ENCODE measurements at places on chromosomes 1 and 21. TPM values are rescaled to one million over a fixed set of nuclear protein-coding genes. Genes with fewer than 3 reads are reported as not detected.

DNA sequence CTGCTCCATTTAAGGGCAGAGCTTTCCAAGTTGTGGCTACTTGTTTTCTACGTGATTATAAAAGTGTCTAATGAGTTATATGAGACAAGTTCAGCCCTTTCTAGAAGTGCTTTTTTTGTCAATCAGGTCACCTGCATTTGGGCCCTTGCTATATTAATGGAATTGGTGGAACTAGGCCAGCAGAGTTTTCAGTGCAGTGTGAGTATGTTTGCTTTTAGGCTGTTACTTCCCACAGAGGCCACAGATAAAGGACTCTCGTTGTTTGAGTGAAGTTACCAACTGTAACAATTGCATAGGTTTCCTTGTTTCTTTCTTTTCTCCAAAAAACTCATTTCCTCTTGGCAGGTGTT lies 10.9 kb downstream of the SMAP2 start:
- DNase-seq, result no peak

DNA sequence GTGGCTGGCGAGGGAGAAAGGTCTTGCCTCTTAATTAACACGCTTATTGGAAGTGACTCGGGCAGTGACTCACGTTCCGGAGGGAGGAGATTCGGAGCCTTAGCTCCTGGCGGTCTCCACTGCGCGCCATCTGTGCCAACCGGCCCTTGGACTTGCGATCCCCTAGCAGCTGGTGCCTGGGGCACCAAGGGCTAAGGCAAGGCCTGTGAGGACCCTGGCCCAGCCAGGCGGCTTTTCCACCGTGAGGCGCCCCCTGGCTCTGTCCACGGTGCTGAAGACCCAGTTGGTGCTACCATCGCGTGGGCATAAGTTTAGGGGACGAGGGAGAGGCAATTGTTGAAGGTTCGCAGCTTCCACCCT lies 1.3 kb upstream of the SYT6 start:
- peak; percentile 26 for DNase-seq

- no peak for DNase-seq
Observed at GRCh38 chr1:2639607-2640521, 7.0 kb upstream of the MMEL1 start.

DNA sequence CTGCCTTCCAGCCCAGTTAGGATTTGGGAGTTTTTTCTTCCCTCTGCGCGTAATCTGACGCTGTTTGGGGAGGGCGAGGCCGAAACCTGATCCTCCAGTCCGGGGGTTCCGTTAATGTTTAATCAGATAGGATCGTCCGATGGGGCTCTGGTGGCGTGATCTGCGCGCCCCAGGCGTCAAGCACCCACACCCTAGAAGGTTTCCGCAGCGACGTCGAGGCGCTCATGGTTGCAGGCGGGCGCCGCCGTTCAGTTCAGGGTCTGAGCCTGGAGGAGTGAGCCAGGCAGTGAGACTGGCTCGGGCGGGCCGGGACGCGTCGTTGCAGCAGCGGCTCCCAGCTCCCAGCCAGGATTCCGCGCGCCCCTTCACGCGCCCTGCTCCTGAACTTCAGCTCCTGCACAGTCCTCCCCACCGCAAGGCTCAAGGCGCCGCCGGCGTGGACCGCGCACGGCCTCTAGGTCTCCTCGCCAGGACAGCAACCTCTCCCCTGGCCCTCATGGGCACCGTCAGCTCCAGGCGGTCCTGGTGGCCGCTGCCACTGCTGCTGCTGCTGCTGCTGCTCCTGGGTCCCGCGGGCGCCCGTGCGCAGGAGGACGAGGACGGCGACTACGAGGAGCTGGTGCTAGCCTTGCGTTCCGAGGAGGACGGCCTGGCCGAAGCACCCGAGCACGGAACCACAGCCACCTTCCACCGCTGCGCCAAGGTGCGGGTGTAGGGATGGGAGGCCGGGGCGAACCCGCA lies at the start of gene PCSK9:
Gene PCSK9, plus strand, starts transcription at position 207 of the 741 bp plus-strand sequence. Its CDS starts 290 bp downstream, at position 497.
- DNase-seq, result peak; percentile 45

Gene RHD
- not detected for total RNA-seq

GRCh38 chr1:158998781-158999161 lies 10.9 kb upstream of the IFI16 start:
- peak; percentile 48 for DNase-seq

- DNase-seq, result no peak
Observed at GRCh38 chr1:161090617-161091016, 1.3 kb upstream of the NECTIN4 start.

GRCh38 chr1:67597336-67597735 lies 87.7 kb upstream of the GADD45A start:
- DNase-seq, result no peak

Gene AADACL4
- total RNA-seq, result not detected

Measured in fibroblast of lung (primary cell).